Activated CD4-positive, alpha-beta T cell treated with anti-CD3 and anti-CD28 coated beads for 4 hours (primary cell): ENCODE measurements at places on chromosomes 16 and 17.

DNA sequence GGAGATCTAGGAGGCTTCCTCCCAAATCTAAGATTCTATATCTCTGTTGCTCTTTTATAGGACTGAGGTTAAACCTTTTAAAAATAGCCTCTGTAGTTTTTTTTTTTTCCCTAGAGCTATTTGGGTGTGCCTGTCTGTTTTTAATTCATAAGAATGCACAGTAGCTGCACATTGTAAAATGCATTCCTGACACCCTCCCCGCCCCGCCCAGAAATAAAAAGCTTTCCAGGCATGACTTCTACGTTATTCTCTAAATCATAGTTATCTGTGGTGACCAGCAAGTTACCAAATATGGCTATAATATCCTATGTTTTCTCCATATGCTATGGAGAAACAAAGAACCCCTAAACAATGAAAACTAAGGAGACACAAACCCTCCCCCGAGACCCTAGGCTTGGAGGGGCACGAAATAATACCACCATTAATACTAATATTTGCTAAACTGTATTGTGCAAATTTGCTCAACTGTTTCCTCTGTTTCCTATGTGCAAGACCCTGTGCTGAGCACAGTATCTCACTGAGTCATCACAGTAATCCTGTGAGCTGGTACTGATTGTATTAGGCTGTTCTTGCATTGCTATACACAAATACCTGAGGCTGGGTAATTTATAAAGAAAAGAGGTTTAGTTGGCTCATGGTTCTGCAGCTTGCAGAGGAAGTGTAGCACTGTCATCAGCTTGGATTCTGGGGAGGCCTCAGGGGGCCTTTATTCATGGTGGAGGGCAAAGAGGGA is 388.3 kb downstream of the CA10 start:
- no peak for DNase-seq

DNA sequence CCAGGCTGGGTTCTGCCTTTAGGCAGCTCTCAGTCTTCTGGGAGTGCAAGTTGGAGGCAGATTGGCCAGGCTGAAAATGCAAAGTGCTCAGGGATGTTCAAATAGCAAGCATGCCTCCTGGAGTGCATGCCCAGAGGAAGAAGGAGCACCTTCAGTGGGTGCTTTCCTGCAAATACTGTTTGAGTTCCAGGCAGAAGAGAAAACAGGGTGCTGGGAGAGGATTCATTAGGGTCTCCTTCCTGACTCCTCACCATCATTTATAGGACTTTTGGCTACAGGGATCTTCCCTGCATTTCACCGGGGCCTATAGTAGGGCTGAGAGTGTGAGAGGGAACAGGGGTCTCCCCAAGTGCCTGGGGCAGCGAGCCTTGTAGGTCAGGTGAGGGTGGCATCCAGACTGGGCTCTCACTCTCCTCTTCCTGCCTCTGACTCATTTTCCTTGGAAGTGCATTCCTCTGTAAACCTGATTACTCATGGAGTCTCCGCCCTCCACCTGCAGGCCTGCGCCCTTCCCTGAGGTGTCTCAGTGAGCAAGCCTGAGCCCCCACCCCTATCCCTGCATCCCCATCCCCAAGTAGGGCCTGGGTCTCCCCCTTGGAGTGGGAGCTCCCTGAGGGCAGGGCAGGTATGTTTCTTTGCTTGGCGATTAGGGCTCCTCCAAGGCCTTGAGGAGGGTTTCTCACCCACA is 17.1 kb upstream of the TNS4 start:
- no peak for DNase-seq

- no peak for DNase-seq
Measured at GRCh38 chr16:90084215-90084950, 7.3 kb upstream of the PRDM7 start.

DNA sequence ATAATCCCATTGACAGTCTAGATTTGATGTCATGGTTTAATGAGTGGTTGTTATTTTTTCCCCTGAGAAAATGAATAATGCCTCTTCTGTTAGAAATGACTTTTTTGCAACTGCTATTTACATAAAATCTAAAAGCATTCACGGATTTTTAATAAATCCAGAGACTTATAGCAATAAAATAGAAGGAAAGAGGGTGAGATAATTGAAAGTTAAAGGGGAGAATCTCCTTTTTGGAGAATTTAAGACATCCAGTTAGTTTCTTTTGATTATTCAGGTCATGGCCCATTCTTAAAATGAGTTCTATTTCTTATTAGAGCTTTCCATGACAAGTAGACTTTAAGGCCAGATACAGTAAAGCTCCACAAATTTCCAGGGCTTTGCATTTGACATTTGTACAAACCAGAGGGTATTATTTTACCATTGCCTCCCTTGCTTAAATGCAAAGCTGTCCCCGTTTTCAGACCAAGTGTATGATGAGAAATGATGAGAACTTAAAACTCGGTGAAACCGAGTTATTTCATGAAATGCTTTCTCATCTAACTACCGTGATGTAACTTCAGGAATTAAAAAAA is 789.0 kb upstream of the SOX9 start:
- DNase-seq, result no peak

GRCh38 chr17:69335058-69335457 is 8.1 kb upstream of the ABCA5 start:
- DNase-seq, result no peak
